CD4-positive, alpha-beta memory T cell (primary cell): ENCODE measurements at places on chromosomes 1 and 21. TPM values are rescaled to one million over a fixed set of nuclear protein-coding genes. Genes with fewer than 3 reads are reported as not detected.

The NOS1AP gene
- total RNA-seq: not detected

The SGIP1 gene
- not detected for total RNA-seq

The A3GALT2 gene
- not detected for total RNA-seq

The ARMH1 gene
- total RNA-seq: 64.0 TPM

The TMEM82 gene
- total RNA-seq: not detected

The DMRTA2 gene
- not detected for total RNA-seq

The DNAJC28 gene
- total RNA-seq: 1.3 TPM

The SYTL1 gene
- total RNA-seq: 158 TPM

The NPHS2 gene
- total RNA-seq: not detected

DNA sequence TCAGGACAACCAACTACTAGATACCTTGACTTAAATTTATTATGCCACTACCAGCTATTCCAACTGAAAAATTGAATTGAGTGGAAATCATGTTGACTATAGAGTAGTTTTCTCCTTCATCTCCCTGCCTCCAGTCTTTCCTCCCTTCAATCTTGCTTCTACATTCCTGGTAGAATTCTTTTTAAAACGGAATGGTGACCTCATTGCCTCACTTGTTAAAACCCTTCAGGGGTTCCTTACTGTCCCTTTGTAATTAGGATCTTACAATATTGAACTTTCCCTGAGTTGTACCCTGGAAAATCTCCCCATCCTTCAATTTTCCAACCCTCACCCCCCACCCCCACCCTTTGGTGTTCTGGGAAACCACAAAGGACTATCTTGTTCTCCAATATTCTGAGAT, 82.8 kb upstream of the ZNF326 start:
- DNase-seq: no peak

DNA sequence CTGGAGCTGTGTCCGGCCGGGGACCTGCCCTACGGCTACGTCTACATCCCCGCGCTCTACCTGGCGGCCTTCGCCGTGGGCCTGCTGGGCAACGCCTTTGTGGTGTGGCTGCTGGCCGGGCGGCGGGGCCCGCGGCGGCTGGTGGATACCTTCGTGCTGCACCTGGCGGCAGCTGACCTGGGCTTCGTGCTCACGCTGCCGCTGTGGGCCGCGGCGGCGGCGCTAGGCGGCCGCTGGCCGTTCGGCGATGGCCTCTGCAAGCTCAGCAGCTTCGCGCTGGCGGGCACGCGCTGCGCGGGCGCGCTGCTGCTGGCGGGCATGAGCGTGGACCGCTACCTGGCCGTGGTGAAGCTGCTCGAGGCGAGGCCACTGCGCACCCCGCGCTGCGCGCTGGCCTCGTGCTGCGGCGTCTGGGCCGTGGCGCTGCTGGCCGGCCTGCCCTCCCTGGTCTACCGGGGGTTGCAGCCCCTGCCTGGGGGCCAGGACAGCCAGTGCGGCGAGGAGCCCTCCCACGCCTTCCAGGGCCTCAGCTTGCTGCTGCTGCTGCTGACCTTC, 412 bp downstream of the GPR25 start:
- DNase-seq: no peak

DNA sequence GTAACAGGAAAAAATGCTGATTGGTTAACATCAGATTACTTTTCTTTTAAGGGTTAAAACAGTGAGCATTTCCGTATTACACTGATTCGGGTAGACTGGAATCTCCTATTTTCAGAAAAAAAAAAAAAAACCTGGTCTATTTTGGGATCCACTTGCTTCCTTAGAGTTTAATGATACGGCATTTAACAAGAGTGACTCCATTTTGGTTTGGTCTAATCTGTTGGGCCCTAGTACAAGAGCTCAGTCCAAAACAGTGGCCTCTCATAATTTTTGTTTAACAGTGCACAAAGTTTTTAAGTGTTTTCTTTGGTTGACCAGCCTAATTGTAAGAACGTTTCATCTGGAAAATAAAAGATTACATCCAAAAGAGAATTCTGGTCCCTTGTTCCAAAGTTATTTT, 120.2 kb downstream of the NRDC start:
- DNase-seq: no peak

DNA sequence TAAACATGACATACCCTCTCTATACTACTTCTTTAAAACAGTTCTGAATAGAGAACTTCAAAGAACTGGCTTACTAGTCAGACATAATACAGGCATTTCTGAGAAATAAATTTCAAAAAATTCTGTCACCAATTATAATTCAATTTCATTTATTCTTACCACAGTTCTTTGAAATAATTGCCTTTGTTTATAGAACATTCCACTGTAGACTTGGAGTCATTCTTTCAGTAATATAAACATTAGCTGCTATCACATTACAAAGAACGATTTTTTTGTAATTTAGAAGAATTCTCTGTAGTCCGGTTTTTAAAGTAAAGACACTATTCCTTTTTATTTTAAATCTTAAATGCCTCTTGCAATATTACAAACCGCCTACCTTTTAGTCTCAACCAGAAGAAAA, 146.4 kb upstream of the COL11A1 start:
- no peak for DNase-seq

DNA sequence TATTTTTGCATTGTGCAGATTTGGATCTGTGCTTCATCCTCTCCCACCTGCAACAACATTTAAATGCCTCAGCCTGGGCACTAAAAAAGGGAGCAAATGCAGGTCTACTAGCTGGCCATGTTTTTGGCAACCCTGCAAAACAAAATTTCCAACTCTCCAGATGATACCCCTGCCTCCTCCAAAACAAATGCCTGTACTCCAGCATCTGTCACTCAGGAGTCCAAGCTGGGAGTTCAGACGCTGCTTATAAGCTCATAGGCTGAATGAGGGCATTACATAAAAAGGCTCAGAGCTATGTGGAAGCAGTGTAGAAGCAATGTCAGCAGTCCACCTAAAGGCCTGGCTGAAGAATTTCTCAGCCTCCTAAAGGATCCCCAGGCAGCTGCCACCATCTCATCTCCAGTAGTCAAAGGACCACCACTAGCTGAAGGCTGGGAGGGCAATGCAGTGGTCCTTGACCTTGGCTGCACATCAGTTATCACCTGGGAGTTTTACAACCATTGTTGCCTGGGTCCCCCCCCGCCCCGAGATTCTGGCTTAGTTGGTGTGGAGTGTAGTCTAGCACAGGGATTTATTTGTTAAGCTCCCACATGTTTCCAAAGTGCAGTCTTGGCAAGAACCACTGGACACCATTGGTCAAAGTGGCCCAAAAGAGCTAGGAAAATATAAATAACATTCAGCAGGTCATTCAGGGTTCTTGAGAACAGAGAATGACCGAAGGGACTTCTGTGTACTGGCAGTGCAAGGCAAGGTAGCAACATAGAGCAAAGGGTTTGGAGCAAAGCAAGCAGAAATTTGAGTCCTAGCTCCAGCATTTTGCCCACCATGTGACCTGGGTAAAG, 57.2 kb downstream of the ITPKB start:
- DNase-seq: peak; percentile 30

- no peak for DNase-seq
These were observed 1644.0 kb upstream of the B3GALT2 start for GRCh38 chr1:194830387-194830786.

DNA sequence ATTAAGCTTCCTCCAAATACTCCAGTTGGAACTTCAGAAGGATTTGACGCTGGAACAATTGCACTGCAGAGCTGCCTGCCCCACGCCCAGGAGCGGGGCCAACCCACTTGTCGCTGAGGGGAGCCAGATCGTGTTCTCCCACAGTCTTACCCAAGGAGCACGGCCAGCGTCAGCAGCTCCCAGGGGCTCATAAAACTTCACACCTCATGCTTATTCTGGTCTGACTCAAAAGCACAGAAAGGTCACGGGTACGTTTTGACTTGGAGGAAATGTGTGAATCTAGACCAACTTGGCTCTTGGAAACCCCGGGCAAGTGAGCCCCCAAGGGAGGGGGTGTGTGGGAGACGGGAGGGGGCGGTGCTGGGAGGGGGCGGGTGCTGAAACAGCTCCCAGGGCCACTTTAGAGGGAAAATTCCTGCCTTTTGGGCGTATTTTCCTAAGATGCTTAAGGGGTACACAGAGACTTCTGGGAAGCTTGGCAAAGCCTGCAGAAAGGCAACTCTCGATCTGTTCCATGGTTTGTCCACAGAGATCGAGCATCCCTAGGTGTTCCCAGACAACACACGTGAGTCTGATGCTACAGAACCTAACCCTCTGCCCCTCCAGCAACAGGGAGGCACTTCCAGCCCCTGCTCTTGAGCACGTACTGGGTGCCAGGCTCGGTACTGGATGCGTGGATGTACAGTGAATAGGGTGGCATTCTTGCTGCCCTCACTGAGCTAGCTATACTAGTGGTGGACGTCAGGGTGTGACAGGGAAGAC, 98.9 kb downstream of the DHRS3 start:
- no peak for DNase-seq

GRCh38 chr1:170978371-170978910, 43.1 kb downstream of the MROH9 start:
- DNase-seq: no peak

GRCh38 chr1:188489336-188490112, 1660.8 kb downstream of the PLA2G4A start:
- DNase-seq: no peak

GRCh38 chr1:33273961-33274371, 17.7 kb downstream of the ZNF362 start:
- no peak for DNase-seq

GRCh38 chr1:16975211-16975610, 5.2 kb downstream of the MFAP2 start:
- DNase-seq: no peak

DNA sequence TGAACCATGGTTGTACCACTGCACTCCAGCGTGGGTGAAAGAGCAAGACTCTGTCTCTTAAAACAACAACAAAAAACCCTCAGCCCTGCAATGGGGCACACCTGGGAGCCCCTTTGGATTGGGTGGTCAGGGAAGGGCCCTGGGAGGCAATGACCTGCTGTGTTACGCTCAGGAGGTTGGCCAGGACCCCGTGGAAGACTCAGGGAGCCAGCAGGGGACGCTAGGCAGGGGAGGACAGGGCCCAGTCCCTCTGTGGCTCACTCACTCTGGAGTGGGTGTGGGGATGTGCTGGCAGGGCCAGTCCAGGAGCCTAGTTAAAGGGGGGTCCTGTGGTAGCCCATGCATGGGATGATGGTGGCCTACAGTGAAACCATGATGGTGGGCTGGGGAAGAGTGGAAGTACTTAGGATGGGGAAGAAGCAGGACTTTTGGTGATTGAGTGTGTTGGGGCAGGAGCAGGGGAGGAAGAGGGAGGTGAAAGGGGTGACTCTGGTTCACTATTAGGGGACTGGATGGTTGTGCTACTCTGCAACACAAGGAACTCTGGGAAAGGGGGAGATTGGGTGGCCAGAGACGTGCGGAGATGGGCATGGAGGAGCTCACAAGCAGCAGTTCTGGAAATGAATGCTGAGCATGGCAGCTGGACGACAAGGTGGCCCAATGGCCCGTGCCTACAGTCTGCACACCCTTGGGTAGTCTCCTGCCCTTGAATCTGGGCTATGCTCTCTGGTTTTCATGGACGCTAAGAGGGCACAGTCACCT, 56.3 kb upstream of the FAM20B start:
- no peak for DNase-seq
